ENCODE measurements at places on chromosomes 5 and 9. TPM values are rescaled to one million over a fixed set of nuclear protein-coding genes. Genes with fewer than 3 reads are reported as not detected.
A peak's percentile ranks its signal among the peaks of the same experiment; 100 is the strongest.

DNA sequence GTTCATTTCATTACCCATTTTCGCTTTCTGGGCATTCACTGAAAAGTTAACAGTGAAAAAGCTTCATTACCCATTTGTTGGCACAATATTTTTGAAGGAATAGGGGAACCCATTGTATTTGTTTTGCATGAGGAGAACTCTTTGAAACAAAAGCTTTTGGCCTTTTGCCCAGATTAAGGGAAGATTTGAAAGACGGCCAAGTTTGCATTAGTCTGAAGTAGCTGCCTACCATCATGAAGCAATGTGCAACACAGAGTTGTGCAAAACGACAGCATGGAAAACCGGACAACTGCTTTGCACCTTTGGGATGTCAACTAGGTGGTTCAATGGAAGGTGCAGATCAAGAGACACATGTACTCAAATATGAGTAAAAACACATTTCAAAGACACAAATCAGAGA lies 84.9 kb downstream of the TRPM3 start:
- no peak for DNase-seq

DNA sequence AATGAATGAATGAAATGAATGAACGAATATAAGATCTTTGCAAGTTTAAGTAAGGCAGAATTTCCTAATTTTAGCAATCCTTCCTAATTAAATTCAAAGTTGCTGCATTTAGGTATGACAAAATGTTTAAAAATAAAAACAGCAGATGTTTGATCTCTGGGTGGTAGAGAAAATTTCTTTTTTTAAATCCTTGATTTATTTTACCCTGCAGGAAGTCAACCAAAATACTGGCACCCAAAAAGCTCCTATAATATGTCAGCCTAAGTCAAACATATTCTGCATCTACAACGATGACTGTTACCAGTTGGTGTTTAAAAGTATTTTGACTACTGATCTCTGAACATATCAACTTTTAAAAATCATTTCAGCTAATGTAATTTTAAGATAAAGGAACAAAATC lies 58.4 kb downstream of the TTC39B start:
- DNase-seq = no peak

DNA sequence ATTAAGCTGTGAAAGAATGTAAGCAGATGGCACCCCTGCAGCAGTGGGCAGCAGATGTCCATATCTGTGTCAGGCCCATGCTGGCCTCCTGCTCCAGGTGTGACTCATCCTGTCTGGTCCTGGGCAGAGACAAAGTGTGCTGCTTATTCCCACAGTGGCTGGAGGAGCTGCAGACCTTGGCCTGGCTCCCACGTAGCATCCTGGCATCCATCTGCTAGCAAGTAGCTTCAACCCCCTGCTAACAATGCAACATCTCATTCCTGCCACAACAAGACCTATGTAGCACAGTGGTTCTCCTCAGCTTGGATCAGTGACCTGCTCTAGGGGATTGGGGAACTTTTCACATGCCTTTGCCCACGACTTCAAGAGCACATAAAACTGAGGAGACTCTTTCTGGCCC lies 126.4 kb upstream of the SLC12A2 start:
- peak; percentile 23 for DNase-seq

DNA sequence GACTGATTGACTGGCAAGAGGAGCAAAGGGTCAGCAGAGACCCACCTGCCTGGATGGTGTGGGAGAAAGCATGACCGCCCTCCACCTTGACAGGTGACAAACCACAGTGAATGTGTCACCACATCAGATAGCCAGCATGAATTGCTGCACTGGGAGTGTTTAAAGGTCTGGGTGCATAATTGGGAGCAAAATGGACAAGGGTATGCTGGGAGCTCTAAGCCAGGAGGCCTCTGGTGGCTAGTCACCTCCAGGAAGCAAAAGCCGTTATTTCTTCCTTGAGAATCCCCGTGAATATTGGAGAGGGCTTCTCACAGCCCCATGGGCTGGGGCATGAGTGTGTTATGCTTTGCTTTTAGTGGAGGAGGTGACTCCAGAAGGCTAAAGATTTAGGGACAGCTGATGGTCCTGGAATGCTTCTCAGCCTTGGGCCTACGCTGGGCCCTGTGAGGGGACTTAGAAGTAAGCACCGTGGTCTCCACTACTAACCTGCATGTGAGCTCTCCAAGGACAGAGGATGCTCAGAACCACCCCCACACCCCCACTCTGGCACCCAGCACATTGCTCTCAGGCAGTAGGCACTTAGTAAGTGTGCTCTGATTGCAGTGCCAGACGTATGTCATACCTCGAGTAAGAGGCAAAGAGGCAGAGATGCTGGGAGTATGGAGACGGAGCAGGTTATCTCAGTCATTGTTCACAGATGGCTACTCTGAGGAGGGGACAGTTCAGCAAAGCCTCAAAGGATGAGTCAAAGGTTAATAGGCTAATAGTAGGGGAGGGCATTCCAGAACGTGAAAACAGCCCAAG lies 9.1 kb upstream of the IRF1 start:
- no peak for DNase-seq

- DNase-seq = no peak
Measured at GRCh38 chr5:180289433-180289832, 2.5 kb downstream of the MAPK9 start.

GRCh38 chr9:36141761-36142160 lies 5.2 kb downstream of the GLIPR2 start:
- no peak for DNase-seq

DNA sequence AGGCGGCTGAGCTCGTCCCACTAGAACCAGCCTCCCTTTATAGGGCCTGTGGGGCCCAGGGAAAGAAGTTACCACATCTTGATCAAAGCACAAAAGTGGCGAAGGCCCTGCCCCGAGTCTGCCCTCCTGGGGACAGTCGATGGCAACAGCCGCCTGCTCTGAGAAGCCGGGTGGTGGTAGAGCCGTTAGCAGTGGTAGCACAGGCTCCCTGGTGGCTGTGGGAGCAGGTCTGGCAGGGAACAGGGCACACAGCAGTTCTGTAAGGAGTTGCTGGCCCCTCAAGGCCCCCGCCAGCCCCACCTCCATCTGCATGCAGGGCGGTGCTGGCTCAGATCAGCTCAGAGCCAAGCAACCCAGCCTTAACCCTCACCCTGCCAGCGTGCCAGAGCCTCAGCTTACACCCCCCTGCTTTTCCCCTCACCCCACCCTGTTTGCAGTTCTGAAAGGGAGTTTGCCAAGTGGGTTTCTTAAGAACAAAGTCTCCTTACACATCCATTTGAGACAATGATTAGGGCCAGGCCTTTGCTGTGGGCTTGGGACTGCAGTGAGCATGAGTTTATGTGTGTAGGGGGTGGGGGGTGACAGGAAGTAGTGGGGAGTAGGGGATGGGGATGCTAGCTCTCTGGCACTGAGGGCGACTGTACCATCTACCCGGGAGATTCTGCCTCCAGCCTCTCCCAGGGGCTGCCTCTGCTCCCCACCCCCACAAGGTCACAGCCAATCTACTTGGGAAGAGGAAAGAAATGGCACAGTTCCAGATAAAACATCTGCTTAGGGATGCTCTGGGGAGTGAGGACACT lies 11.8 kb downstream of the ACSL6 start:
- no peak for DNase-seq

- DNase-seq = no peak
Measured at GRCh38 chr5:126516852-126517251, 78.2 kb downstream of the ALDH7A1 start.

DNA sequence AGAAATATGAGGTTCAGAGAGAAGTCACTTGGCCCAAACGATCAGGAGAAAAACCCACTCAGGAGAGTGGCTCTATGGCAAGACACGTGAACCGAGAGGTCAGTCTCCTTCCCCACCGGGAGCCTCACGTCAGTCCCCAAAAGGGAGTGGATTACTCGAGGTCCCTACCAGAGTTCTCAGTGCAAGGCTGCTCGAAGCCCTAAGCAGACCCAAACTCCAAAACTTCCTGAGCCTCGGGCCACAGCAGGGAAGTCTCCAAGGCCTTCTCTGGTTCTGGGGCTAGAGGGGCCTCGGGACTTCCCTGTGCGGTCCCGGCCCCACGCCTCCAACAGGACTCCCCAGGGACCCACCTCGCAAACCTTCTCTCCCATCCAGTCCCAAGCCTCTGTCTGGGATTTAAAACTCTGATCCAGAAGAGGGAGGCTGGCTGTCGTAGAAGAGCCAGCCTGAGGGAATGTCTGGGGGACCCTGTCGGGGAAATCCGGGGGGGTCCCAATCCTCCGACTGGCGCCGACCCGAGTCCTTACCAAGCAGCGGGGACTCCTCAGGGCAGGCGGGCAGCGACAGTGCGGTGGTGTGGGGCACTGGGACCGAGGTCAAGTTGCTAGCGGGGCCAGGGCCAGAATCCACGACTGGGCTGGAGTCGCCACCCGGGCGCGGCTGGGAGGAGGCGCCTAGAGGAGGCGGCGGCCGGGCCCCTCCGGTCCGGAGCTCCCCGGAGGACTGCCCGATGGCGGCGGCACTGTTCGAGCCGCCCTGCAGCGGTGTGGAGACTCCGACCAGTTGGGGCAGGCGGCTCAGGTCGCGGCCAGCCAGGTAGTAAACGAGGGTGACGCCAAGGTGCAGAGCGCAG lies 679 bp downstream of the B4GALT1 start:
- DNase-seq = no peak

- no peak for DNase-seq
Measured at GRCh38 chr5:180138214-180138975, 66.8 kb upstream of the RNF130 start.

- DNase-seq = no peak
Measured at GRCh38 chr9:117552811-117553210, 138.0 kb upstream of the ASTN2 start.

DNA sequence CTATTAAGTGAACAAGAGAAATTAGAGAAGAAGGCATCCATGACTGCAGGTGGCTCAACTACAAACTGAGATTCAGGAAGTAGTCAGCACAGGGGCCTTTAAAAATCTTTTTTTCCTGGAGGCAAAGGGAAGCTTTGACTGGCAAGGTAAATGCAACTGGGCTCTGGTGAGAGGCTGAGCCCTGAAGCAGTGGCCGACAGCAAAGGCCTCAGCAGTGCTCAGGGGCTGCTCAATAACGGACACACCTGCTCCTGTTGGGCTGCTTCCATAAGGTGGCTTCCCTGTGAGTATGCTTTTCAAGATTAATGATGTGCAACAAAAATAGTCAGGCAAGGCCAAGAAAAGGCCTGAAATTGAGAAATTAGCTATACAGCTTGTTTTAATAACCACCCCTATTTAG lies 134.2 kb upstream of the RGMB start:
- DNase-seq = no peak

DNA sequence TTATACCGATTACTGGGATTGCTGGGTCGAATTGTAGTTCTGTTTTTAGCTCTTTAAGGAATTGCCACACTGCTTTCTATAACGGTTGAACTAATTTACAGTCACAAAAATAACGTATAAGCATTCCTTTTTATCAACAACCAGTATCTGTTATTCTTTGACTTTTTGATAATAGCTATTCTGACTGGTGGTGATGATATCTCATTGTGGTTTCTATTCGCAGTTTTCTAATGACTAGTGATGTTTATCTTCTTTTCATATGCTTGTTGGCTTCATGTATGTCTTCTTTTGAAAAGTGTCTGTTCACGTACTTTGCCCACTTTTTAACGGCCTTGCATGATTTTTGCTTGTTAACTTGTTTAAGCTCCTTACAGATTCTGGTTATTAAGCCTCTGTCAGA lies 74.4 kb downstream of the FAM174A start:
- DNase-seq = no peak

DNA sequence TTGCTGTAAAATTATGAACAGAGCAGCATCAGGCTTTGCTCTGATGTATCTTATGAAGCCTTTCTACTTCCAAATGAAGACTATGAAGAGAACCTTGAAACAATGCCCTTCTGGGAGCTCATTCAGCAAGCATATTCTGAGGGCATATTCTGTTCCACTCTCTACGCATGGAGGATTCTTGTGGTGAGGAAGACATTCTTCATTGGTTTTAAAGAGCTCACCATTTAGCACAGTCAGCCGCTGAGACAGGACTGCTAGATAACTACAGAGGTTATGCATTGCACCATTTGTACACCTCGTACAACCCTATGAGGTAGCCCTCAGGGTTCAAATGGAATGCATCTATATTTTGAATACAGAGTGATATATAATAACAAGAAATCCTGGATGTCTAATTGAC lies 61.0 kb downstream of the INVS start:
- no peak for DNase-seq

- no peak for DNase-seq
Measured at GRCh38 chr5:39228596-39228995, 9.2 kb upstream of the FYB1 start.

GRCh38 chr9:128819716-128820664 lies 1.7 kb downstream of the ENDOG start:
- no peak for DNase-seq

- no peak for DNase-seq
Measured at GRCh38 chr5:180162304-180162661, 46.7 kb downstream of the RASGEF1C start.

DNA sequence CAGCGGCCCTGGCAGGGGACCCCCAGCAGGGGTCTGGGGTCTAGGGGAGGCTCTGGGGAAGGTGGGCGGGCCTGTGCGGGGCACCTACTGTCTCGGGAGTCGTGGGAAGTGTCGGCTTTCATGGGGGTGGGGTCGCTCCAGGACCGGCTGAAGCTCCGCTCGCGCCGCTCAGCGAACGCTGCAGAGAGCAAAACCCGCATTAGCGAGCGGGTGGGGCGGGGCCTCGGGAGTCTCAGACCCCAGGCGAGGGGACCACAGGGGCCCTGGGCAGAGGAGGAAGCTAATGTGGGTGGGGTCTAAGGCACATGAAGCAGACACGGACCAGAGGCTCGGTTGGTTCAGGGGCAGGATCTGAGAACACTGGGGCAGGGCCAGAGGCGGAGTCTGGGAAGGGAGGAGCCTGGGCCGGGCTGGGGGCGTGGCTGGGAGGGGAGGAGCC lies 5.5 kb downstream of the NSMF start:
- no peak for DNase-seq

DNA sequence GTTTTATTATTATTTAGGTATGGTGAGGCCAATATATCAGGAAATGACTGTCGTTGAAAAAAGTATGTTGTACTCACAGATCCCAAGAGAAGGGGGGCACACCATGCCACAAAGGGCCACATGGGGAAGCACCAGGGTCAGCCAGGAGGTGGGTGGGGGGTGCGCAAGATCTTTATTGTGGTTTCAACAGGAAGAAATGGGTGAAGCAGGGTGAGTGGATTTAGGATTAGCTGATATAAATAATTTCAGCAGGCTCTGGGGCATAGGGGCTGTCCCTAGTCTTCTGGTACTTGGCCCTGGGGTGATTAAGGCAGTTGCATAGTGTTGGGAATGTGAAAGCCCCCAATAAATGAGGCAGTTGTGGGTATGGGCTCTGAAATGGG lies 8.6 kb downstream of the PDCD1LG2 start:
- DNase-seq = no peak

DNA sequence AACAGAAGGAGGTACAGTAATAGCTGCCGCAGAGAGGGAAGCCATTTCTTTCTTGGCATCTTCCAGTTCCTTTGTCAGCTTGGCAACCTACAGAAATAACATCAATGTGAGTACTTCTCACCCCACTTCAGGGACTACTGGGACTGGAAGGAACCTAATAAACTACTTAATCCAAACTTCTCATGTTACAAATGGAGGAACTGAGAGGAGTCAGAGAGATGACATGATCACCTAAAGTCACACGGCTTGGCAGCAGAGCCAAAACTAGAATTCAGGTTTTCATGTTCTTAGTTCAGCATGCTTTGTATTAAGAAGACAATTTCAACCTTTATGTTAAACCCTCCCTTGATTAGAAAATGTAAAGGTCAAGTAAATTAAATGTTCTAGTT lies 44.7 kb downstream of the DIAPH1 start:
- no peak for DNase-seq

The FAM78A gene
- total RNA-seq = 0.82 TPM

The PDE6A gene
- not detected for total RNA-seq

The BDP1 gene
- 87.2 TPM for total RNA-seq

The PNPLA7 gene
- 0.82 TPM for total RNA-seq

The MAMDC2 gene
- 2.0 TPM for total RNA-seq

The GAPT gene
- total RNA-seq = not detected

The DMRTA1 gene
- total RNA-seq = 0.41 TPM

The FTMT gene
- total RNA-seq = not detected
